Lung (tissue), 17 donors: ENCODE measurements at places on chromosomes 4 and X. TPM values are rescaled to one million over a fixed set of nuclear protein-coding genes. Genes with fewer than 3 reads are reported as not detected.

GRCh38 chr4:172095161-172095560, 282.0 kb downstream of the GALNTL6 start:
- no peaks in the 10 kb centered on the region for H3K4me1 ChIP-seq
- no peaks in the 10 kb centered on the region for H3K27me3 ChIP-seq
- H3K36me3 ChIP-seq = no peaks in the 10 kb centered on the region

DNA sequence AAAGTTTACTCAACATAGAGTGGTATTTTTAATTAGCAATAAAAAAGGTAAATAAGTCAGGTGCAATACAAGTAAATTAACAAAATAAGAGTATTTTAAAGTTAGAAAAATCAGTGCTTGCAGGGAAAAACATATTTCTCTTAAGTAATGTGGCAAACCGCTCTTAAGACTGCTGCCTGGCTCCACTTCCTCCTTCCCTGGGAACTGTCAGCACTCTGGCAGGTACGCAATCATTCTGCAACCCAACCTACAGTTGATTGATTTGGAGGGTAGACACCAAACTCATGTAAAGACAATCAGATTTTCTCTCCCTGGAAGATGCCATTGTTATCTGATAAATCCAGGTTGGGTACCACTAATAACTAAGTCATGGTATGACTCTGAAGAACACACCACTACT, 63.9 kb downstream of the PPP3CA start:
- no peaks in the 10 kb centered on the region for H3K27me3 ChIP-seq

GRCh38 chrX:153626025-153626633, 20.9 kb upstream of the DUSP9 start:
- no peak overlapping the region for H3K27ac ChIP-seq
- no peaks in the 10 kb centered on the region for H3K36me3 ChIP-seq
- peak; percentile 10 for DNase-seq
- no peaks in the 10 kb centered on the region for H3K27me3 ChIP-seq

- no peaks in the 10 kb centered on the region for H3K36me3 ChIP-seq
- H3K4me1 ChIP-seq = peaks cover 25% of the 10 kb centered on the region
- H3K27ac ChIP-seq = peak overlapping the region; percentile 82
- DNase-seq = peak; percentile 44
- no peaks in the 10 kb centered on the region for H3K27me3 ChIP-seq
- H3K4me3 ChIP-seq = no peak overlapping the region
Observed at GRCh38 chr4:125390126-125390525, 75.4 kb downstream of the FAT4 start.

DNA sequence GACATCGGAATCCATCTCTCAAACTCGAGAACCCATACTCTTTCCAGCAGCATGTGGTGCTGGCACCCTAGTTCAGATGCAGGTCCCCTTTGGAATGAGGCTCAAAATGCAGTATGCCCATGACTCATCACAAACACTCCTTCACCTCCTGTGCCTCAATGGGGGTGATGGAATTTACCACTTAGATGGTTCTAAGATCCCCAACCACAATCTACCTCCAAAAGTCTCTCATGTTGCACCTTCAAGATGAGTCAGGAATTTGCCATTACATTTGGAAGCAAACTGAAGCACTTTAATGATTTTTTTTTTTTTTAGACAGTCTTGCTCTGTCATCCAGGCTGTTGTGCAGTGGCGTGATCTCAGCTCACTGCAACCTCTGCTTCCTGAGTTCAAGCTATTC, 8.5 kb upstream of the MID1 start:
- peaks cover 5% of the 10 kb centered on the region for H3K27me3 ChIP-seq
- no peaks in the 10 kb centered on the region for H3K4me1 ChIP-seq
- no peaks in the 10 kb centered on the region for H3K36me3 ChIP-seq
- no peak overlapping the region for H3K4me3 ChIP-seq

GRCh38 chrX:16282209-16282608, 114.9 kb downstream of the MAGEB17 start:
- H3K27me3 ChIP-seq = no peaks in the 10 kb centered on the region
- no peaks in the 10 kb centered on the region for H3K36me3 ChIP-seq
- H3K27ac ChIP-seq = no peak overlapping the region
- no peaks in the 10 kb centered on the region for H3K4me1 ChIP-seq
- no peak overlapping the region for H3K4me3 ChIP-seq

DNA sequence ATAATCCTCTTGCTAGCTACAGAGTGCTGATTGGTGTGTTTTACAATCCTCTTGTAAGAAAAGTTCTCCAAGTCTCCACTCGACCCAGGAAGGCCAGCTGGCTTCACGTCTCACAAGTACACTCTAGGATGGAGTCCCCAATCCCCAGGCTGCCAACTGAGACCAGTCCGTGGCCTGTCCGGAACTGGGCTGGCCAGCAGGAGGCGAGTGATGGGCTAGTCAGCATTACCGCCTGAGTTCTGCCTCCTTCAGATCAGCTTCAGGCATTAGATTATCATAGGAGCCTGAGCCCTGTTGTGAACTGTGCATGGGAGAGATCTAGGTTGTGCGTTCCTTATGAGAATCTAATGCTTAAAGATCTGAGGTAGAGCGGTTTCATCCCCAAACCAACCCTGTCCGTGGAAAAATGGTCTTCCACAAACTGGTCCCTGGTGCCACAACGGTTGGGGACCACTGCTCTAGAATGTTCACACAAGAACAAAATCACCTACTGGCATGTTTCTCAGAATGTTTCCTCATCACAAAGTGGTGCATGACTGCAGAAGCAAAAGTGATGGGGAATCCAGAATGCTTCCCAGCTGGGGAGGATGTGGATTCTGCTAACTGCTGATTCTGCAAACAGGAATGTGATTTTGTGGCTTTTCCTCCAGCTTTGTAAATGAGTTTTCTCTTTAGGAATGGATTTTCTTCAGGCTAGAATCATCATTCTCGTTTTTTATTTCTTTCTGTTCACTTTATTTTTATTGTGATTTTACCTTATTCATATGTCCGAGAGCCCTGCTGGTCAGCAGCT, 40.9 kb downstream of the SEPTIN11 start:
- H3K27me3 ChIP-seq = no peaks in the 10 kb centered on the region
- H3K4me1 ChIP-seq = peaks cover 2% of the 10 kb centered on the region
- no peak for DNase-seq
- H3K4me3 ChIP-seq = no peak overlapping the region
- H3K27ac ChIP-seq = peak overlapping the region; percentile 26
- no peaks in the 10 kb centered on the region for H3K36me3 ChIP-seq

GRCh38 chrX:39244147-39244546, 442.9 kb downstream of the MID1IP1 start:
- no peaks in the 10 kb centered on the region for H3K36me3 ChIP-seq
- no peaks in the 10 kb centered on the region for H3K4me1 ChIP-seq
- no peak overlapping the region for H3K4me3 ChIP-seq
- H3K27ac ChIP-seq = no peak overlapping the region
- no peaks in the 10 kb centered on the region for H3K27me3 ChIP-seq

GRCh38 chr4:52235552-52236201, 184.6 kb downstream of the SPATA18 start:
- DNase-seq = peak; percentile 41
- no peak overlapping the region for H3K27ac ChIP-seq
- no peaks in the 10 kb centered on the region for H3K27me3 ChIP-seq
- no peak overlapping the region for H3K4me3 ChIP-seq
- H3K36me3 ChIP-seq = no peaks in the 10 kb centered on the region
- peaks cover 4% of the 10 kb centered on the region for H3K4me1 ChIP-seq

DNA sequence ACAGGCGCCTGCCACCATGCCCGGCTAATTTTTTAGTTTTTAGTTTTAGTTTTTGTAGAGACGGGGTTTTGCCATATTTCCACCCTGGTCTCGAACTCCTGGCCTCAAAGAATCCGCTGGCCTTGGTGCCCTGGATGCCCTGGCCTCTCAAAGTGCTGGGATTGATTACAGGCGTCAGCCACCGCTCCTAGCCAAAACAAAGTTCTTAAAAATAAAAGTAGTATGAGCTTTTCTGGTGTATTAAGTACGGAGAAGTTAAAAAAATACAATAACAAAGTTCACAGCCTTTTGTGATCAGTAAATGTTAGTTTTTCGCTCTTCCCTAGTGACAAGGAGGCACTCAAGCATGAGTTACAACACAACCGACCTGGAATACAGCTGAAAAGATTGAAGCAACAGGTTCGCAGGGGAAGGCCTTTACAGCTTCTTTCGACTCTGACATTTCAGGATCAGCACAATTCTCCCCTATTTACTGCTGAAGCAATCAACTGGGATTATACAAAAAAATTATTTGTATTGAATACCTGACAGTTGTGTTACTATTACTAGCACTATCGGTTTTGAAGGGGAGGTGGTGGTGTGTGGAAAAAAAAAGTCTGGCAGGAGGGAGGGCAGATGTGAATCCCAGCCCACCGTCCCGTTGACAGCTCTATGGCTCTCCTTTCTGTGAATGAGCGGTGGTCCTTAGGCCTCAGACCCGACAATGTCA, 893 bp upstream of the METAP1 start:
- H3K4me3 ChIP-seq = peak overlapping the region; percentile 7
- H3K27ac ChIP-seq = peak overlapping the region; percentile 84
- H3K4me1 ChIP-seq = peaks cover 7% of the 10 kb centered on the region
- H3K27me3 ChIP-seq = no peaks in the 10 kb centered on the region
- no peaks in the 10 kb centered on the region for H3K36me3 ChIP-seq
- no peak for DNase-seq

- H3K36me3 ChIP-seq = peaks cover 17% of the 10 kb centered on the region
- H3K27ac ChIP-seq = no peak overlapping the region
- no peak for DNase-seq
- H3K4me3 ChIP-seq = no peak overlapping the region
Observed at GRCh38 chr4:15568821-15569220, 86.3 kb downstream of the FBXL5 start.

DNA sequence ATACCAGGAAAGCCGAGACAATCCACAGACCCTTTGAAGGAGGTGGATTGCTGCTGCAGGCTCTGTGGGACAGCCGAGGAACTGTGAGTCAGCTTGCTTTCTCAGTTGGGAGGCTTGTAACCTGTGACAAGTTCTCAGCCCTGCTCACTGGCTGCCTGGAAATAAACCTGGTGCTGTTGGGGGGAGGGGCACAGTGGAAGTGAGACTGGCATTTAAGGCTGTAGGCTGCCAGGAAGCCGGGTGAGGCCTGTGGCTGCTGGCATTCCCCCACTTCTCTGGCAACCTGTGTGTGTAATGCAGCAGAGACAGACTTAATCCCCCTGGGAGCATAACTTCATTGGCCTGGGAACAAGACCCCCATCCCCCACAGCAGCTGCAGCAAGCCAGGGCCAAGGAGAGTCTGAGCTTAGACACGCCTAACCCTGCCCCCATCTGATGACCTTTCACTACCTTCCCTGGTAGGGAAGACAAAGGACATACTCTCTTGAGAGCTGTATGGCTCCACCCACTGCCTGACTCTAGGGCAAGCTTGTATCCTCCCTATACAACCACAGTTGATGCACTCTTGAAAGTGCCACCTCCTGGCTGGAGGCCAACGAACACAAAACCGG, 64.1 kb downstream of the ALPK1 start:
- no peak for DNase-seq
- no peaks in the 10 kb centered on the region for H3K27me3 ChIP-seq
- H3K4me1 ChIP-seq = no peaks in the 10 kb centered on the region
- peaks cover 13% of the 10 kb centered on the region for H3K36me3 ChIP-seq

The MAGEB10 gene
- polyA plus RNA-seq = not detected

The SHOX gene
- polyA plus RNA-seq = not detected

DNA sequence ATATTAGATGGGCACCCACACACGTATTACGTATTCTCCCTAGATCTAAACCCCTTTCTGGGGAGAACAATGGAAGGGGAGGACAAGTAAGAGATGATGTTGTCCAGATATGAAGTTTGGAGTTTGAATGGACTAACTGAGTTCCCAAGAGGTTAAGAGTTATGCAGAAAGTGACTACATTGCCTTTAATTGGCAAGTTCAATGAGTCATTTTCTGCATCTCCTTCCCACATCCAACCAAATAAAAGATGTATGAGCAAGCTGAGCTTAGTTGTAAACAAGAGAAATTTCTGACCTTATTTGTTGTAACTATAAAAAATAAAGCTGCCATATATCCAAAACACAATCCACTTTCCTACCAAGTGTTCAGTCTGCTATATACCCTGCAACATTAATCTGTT, 50.5 kb downstream of the TIGD2 start:
- H3K4me3 ChIP-seq = no peak overlapping the region
- H3K4me1 ChIP-seq = no peaks in the 10 kb centered on the region
- no peaks in the 10 kb centered on the region for H3K36me3 ChIP-seq
- H3K27me3 ChIP-seq = no peaks in the 10 kb centered on the region

- peaks cover 27% of the 10 kb centered on the region for H3K27me3 ChIP-seq
- no peak overlapping the region for H3K4me3 ChIP-seq
- H3K27ac ChIP-seq = no peak overlapping the region
- DNase-seq = no peak
- H3K4me1 ChIP-seq = peaks cover 6% of the 10 kb centered on the region
Observed at GRCh38 chr4:3481783-3482393, 18.8 kb downstream of the DOK7 start.

DNA sequence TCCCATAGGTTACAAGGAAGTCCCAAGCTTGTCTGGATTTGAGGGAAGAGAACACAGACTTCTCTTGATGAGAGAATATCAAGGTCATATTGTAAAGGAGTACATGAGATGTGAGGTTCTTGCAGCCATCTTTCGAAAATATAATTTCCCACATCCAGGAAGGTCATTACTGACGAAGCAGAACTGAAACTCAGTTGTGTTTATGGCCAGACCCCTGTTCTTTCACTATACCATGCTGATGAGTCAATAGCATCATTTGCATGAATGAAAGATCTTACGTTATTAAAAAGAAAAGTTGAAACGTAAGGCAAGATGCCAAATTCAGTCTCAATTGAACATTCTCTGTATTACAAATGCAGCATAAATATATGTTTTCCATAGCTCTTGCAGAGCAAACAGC, 14.2 kb upstream of the CCDC149 start:
- no peak overlapping the region for H3K27ac ChIP-seq
- H3K36me3 ChIP-seq = no peaks in the 10 kb centered on the region
- H3K4me3 ChIP-seq = no peak overlapping the region
- DNase-seq = no peak
- no peaks in the 10 kb centered on the region for H3K27me3 ChIP-seq
- no peaks in the 10 kb centered on the region for H3K4me1 ChIP-seq

The KCNE5 gene
- polyA plus RNA-seq = 0.25 TPM

DNA sequence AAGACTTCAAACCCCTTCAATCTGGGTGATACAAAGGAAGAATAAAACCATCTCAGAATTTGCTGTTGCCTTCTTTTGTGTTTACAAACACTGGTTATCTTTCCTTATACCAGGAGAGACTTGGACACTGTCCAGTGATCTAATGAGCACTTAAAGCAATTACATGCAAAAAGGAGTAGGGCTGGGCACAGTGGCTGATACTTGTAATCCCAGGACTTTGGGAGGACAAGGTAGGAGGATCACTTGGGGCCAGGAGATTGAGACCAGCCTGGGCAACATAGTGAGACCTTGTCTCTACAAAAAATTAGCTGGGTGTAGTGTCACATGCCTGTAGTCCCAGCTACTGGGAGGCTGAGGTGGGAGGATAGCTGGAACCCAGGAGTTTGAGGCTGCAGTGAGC, 95.7 kb upstream of the DRD5 start:
- no peaks in the 10 kb centered on the region for H3K27me3 ChIP-seq
- H3K27ac ChIP-seq = no peak overlapping the region
- no peaks in the 10 kb centered on the region for H3K36me3 ChIP-seq
- no peak overlapping the region for H3K4me3 ChIP-seq
- no peaks in the 10 kb centered on the region for H3K4me1 ChIP-seq

GRCh38 chrX:121307449-121307848, 260.0 kb downstream of the GLUD2 start:
- no peak for DNase-seq
- H3K4me1 ChIP-seq = no peaks in the 10 kb centered on the region
- no peaks in the 10 kb centered on the region for H3K27me3 ChIP-seq

The DMRTC1 gene
- not detected for polyA plus RNA-seq

The MAGEA9B gene
- not detected for polyA plus RNA-seq
